Stimulated activated CD4-positive, alpha-beta T cell treated with anti-CD3 and anti-CD28 coated beads, Interleukin-1b, Interleukin-23, amount 100 ng/mL, for 48 hours (primary cell): ENCODE measurements at places on chromosomes 3 and 15.

DNA sequence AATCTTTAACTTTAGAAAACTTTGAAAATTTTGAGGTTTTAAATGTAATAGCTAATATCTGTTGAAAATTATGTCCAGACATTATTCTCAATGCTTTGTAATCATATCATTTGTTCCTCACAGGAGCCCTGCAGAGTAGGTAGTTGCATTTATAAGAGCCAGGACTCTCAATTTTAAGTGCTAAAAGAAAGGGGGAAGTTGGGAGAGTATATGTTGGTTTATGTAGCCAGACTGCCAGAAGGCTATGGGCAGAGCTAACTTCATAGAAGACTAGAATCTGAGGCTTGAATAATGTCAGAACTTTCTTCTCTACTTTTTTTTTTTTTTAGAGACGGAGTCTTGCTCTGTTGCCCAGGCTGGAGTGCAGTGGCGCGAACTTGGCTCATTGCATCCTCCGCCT lies 9.1 kb downstream of the VPS8 start:
- no peak for DNase-seq

DNA sequence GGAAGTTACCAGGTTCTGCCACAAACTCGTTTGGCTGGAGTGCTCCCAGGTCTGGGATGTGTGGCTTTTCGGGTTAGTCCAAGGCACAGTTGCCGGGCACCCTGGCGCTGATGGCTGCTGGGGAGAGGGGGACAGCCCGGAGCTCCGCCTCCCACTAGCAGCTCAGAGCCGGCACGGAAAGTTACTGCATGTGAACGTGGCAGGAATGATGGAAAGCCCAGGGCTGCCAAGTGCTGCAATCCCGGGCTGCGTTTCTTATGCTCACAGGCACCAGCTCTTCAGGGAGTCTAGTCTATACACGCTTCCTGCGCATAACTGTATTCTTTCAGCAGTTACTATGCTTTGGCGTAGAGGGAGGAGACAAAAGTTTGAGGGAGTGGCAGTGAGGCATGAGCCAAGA lies 141.8 kb upstream of the ICE2 start:
- no peak for DNase-seq

DNA sequence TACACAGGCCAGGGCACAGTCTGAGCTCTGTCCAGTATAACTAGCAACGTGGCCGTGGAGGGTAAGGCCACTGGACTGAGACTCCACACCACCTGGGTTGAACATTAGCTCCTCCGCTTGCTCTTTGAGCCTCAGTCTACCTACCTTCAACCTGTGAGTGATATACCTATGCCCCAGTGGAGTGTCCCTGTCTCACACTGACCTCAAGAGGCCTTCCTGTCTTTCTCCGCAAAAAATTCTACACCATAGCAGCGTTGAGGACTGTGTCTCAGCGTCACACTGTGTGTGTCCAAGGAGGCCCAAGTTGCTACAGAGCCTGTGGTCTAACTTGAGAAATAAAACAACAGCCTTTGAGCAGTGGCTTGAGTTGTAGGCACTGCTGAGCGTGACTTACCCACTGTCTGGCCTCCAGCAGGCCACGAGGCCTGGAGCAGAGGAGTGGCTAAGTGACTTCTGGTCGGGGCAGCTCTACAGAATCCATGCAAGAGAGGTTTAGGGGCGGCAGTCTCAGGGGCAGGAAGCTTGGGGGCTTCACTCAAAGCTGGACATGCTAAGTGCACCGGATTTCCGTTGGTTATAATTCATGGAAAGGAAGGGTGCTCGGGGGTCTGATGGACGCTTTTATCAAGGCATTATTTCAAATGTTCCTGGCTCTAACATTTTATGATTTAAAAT lies 2.0 kb upstream of the MGLL start:
- no peak for DNase-seq

GRCh38 chr3:155608228-155608920 lies 136.5 kb downstream of the PLCH1 start:
- no peak for DNase-seq

DNA sequence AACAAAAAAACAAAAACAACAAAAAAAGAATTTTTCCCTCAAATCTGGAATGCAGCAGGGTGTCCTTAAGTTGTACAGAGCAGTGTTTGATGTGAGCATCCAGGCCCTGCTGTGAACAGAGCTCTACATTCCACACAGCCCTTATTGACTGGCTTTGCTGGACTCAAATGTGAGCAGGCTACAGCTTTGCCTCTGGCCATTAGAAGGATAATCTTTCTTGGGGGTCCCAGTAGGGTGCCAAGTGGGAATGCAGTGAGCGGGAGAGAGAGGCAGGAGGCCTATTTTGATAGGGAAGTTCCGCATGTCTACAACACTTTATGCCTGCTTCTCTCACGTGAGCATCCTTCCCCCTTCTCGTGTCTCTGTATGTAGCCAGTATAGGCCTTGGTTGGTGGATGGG lies 34.4 kb upstream of the TPRG1 start:
- no peak for DNase-seq

GRCh38 chr3:56119575-56120349 lies 348.5 kb downstream of the ERC2 start:
- no peak for DNase-seq

GRCh38 chr15:59330649-59331048 lies 42.0 kb downstream of the MYO1E start:
- DNase-seq = no peak

GRCh38 chr3:157594413-157594812 lies 91.2 kb upstream of the VEPH1 start:
- DNase-seq = no peak

- DNase-seq = no peak
These were observed at the start of gene ITGA11 for GRCh38 chr15:68431792-68432401. Gene ITGA11 (minus strand): TSS chr15:68432163. CDS start chr15:68432066, 97 bp downstream.

GRCh38 chr15:41990243-41990605 lies 17.9 kb upstream of the EHD4 start:
- no peak for DNase-seq

- no peak for DNase-seq
These were observed 1.3 kb downstream of the PSMD2 start for GRCh38 chr3:184300378-184300720.

- DNase-seq = no peak
These were observed 19.7 kb downstream of the PSMD6 start for GRCh38 chr3:64003589-64003988.

GRCh38 chr15:74380361-74381189 lies 13.1 kb upstream of the CYP11A1 start:
- no peak for DNase-seq

- DNase-seq = no peak
These were observed 180.4 kb downstream of the SMAD6 start for GRCh38 chr15:66882251-66883020.

DNA sequence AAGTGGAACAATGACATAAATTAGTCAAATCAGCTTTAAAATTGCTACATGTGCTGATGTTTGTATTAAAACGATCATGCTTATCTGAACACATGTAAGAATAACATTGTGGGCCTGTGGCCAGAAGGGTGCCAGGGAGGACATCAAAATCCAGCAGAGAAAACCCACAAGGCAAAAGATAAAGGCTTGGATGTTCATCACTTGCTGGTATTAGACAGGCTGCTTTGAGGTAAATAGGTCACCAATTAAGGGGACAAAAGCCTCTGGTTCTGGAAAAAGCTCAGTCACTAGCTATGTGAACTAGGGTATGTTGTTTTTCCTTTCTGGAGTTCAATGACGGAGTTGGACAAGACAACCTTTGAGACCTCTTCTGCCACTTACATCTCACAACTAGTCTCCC lies 74.4 kb upstream of the TMEM108 start:
- DNase-seq = no peak

GRCh38 chr3:10770981-10771380 lies 45.0 kb upstream of the SLC6A11 start:
- DNase-seq = no peak

- DNase-seq = no peak
These were observed 287.6 kb upstream of the TBL1XR1 start for GRCh38 chr3:177484926-177485325.

GRCh38 chr3:34832865-34833508 lies 806.3 kb upstream of the ARPP21 start:
- no peak for DNase-seq

- DNase-seq = no peak
These were observed 406.8 kb upstream of the CBLB start for GRCh38 chr3:106275592-106275991.

DNA sequence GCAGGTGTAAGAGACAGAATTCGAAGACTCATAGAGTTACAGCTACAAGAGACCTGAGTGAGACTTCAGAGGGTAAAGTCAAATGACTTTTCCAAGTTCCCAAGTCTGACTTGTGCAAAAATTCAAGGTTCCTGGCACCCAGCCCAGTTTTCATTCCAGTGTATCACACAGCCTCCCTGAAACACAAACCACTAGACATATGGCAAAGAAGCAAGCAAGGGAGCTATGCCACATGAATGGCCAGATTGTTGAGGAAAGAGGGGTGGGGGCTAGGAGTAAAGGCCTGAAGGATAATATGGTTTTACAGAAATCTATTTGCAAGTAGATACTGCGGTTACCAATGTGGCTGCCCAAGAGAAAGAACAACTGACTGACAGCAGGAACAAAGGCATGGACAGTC lies 301.2 kb downstream of the MECOM start:
- no peak for DNase-seq

GRCh38 chr3:126858887-126859286 lies 124.0 kb upstream of the PLXNA1 start:
- DNase-seq = no peak

DNA sequence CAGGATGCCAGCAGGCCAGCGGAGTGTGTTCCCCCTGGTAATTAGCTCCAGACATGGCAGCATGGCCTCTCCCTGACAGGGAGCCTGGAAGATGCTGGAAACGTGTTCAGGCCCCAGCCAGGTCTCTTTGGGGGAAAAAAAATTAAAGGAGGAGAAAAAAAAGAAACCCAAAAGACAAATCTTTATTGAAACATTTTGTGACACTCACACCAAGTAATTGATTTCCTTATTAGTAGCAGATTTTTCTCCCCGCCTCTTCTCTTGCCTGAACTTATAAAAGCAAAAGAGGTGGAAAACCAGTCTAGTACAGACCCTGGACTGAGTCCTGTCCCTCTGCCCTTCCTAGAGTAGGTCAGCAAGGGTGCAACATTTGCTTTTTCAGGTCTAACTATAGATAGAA lies 42.7 kb upstream of the SMAD6 start:
- DNase-seq = no peak

- no peak for DNase-seq
These were observed 53.6 kb downstream of the SETMAR start for GRCh38 chr3:4356546-4357410.

DNA sequence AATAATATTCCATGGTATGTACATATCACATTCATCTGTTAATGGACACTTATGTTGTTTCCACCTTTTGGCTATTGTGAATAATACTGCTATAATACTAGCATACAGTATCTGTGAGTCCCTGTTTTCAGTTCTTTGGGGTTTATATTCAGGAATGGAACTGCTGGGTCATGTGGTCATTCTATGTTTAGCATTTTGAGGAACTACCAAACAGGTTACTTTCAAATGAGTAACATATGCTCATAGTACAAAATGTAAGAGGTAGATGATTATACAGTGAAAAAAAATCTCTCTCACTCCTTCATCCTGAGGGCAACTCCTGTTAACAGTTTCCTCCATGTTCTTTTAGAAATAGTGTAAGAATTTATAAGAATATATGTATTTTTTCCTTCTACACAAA lies 162.2 kb downstream of the PLD1 start:
- DNase-seq = no peak

GRCh38 chr3:105771392-105771791 lies 97.4 kb downstream of the CBLB start:
- DNase-seq = no peak

- DNase-seq = no peak
These were observed 15.6 kb downstream of the FRMD4B start for GRCh38 chr3:69370156-69370883.

DNA sequence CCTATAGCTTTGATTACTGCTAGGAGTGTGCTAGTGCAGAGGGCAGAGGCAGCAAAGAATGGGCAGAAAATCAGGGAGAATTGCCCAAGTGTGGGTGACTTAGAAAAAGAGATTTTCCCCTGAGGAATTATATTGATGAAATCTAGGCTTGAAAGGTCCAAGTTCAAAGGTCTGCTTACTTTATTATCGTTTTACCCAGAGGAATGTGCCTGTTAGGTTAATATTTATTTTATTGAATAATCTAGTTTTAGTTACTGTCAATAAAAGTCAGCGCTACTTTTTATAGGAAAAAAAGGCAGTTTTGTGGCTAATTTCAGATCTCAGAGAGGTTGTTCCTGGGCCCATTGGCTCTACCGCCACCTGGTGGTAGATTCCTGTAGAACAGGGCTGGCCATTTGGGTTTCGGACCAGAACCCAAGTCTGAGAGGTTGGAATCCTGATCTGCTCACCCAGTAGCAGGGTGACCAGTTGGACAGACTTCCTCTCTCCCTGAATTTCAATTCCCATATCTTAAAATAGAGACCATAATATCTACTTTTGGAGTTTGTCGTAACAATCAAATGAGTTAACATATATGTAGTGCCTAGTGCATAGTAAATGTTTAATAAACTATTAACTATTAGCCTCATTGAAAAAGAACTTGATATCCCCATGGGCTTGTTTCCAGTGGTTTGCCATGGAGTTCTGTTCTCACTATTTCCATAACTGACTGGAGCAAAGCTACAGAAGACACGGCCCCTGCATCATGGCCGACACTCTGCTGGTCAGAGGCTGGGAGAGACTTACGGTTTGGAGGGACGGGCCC lies 62.7 kb upstream of the ZNF148 start:
- peak; percentile 51 for DNase-seq

GRCh38 chr3:116517308-116517707 lies 72.0 kb upstream of the LSAMP start:
- DNase-seq = no peak

- no peak for DNase-seq
These were observed 204.7 kb downstream of the SV2B start for GRCh38 chr15:91304786-91305185.

GRCh38 chr3:186588632-186589031 lies 18.1 kb downstream of the DNAJB11 start:
- no peak for DNase-seq

GRCh38 chr3:192916371-192917027 lies 1.2 kb downstream of the MB21D2 start:
- no peak for DNase-seq

- no peak for DNase-seq
These were observed 346.3 kb downstream of the TIGIT start for GRCh38 chr3:114640126-114640525.

DNA sequence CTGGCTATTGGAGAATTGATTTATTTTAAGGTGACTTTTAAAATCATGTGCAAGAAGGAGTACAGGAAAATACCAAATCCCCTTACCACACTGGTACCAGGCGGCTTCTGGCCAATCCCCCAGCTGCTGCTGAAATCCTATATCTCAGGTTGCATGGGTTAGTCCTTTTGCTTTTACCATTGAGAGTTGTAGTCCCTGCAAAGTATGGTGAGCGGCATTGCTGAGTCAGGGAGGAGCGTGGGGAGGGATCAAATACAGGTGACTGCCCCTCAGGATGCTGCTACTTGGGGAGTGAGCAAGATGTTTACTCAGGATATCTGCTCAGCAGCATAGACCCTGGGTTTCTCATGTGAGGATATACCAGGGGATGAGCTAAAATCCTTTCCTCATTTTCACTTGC lies 131.9 kb upstream of the STAC start:
- no peak for DNase-seq
